Fibroblast of gingiva (primary cell): ENCODE measurements at places on chromosomes 6 and 20.

DNA sequence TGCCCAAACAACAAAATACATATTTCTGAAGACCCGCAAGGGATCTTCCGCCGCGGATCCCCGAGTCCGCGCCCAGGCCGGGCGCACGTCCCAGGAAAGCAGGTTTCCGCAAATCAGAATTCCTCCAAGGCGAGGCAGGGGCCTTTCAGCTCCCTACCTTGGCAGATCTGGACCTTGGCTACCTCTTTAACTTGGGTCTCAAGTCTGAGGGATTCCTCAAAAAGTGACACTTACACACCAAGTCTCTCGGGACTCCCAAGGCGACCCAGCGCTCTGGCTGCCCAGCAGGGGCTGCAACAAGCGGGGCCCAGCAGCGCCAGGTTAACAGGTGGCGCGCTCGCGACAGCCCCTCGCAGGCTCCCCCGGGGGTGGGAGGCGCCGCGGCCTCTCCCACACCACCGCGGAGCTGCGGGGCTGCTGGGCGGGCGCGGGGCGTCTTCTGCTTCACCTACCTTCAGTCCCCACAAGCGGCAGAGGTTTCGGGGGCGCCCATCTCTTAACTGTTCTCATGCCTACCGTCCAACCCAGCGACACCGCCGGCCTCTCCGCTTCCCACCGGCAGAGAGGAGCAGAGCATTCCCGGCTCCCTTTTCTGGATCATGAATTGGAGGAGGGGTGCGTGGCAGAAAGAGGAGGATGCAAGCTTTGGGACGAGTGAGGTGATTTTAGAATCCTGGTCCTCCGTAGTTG lies 414 bp downstream of the SIM1 start:
- no peak for DNase-seq

DNA sequence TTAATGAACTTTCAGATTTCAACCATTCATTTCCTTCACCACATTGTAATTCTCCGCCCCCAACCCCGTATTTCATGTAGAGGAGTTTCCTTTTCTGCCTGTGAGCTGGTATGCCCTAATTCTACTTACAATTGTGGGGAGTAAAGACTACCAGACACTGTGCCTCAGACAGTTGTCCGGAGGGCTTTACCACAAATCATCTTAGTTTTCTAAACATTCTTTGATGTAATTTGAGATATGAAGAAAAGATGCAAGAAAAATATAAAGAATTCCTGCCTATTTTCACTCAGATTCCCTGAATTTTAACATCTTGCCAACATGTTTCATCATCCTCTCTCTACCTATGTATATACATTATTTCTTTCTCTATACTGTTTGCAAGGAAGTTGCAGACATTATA lies 28.3 kb upstream of the LOC128125822 start:
- no peak for DNase-seq

GRCh38 chr20:44040202-44040915 lies 125.7 kb downstream of the TOX2 start:
- DNase-seq: no peak

- DNase-seq: no peak
Observed at GRCh38 chr6:124960757-124961463, 1.3 kb upstream of the RNF217 start.

DNA sequence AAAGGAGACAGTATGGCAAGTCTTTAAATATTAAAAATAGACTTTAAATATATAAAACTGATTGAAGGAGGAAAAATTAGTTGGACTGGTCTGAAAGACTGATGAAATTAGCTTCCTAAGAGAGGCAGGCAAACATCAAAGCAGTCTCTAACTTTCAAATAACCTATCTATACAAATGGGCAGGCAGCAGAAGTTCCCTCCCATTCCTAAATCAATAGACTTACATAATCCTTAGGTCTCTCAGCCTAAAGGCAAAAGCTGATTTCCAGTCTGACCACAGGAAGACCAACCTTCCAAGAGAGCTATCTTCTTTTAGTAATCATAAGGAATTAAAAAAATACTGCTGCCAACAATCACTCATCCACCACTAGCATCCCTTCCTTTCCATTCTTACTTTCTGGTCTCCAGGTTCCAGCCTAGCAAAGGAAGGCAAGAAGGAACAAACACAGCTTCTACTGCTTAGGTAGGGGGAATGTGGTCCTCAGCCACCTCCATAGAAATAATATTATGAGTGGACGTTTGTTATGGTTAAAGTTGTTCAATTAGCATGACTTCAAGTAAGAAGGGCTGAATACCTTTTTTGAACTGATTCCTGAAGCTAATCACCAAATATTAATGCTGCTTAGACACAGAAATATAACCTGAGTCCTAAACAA lies 44.1 kb downstream of the SESN1 start:
- DNase-seq: no peak

- no peak for DNase-seq
Observed at GRCh38 chr6:147742440-147742839, 233.9 kb downstream of the SAMD5 start.

DNA sequence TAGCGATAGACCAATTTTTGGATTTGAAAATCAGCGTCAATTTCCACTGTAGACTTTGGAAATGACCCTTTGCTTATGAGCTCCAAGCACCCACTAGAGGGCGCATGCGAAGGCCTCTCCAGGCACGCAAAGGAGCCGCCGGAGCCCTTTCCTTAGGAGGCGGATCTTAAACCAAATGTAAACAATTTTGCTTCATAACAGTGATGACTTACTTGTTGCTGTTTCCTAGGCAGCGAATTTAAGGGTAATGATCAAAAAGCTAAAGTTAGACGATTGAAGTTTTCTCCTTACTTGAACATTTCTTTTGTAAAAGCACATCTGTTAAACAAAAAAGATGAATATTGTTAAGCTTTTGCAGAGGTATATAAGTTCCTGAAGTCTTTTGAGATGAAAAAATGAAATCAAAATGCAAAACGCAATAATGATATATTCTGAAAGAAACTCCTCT lies 29.2 kb upstream of the EXOC2 start:
- peak; percentile 90 for DNase-seq

DNA sequence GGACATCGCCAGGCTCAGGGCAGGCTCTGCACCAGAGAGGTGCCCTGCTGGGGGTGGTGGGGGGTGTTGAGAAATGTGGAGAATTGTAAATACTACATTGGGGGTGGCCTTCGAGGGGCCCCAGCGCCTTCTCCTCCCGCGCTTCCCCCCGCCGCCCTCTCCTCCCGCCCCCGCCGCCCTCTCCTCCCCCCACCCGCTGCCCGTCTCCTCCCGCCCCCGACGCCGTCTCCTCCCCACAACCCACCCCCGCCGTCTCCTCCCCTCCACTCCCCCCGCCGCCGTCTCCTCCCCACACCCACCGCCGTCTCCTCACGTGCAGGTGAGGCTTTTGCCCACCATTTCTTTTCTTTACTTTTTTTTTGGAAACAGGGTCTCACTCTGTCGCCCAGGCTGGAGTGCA lies 1.5 kb upstream of the SRMS start:
- DNase-seq: no peak

GRCh38 chr6:3871515-3871914 lies 22.3 kb downstream of the FAM50B start:
- no peak for DNase-seq

- DNase-seq: no peak
Observed at GRCh38 chr6:40717411-40718057, 130.4 kb upstream of the LRFN2 start.

GRCh38 chr6:43334466-43335095 lies 26.0 kb upstream of the CRIP3 start:
- peak; percentile 39 for DNase-seq

- no peak for DNase-seq
Observed at GRCh38 chr6:34315256-34315655, 66.5 kb upstream of the SMIM29 start.
